ENCODE measurements at places on chromosomes 1 and 21.

DNA sequence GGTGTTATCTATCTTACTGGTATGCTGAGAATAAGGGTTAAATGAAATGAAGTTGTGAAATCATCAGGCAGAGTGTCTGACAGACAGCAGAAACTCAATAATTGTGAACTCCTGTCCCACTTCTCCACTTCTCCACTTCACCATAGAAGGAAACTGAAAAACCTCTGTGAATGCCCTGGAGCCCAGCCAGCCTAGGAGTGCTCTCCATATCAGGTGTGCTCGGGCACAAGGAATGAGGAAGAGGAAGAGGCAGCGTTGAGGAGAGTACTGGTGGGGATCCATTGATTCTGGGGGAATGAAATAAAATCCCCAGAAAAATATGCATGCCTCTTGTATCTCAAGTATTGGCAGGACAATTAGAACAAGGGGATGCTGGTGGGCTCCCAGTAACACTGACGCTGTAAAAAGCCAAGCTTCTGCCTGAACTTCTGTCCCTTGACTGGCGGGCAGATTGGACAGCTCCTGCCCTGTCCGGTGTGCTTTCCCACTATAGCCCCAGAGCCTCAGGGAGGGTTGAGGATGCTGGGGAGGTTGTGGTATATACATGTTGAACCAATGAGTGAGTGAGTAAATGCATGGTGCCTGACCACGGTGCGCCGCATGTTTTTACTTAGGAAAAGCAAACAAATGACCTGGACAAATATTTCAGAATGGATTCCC, 47.7 kb downstream of the NMNAT2 start:
- DNase-seq: no peak

DNA sequence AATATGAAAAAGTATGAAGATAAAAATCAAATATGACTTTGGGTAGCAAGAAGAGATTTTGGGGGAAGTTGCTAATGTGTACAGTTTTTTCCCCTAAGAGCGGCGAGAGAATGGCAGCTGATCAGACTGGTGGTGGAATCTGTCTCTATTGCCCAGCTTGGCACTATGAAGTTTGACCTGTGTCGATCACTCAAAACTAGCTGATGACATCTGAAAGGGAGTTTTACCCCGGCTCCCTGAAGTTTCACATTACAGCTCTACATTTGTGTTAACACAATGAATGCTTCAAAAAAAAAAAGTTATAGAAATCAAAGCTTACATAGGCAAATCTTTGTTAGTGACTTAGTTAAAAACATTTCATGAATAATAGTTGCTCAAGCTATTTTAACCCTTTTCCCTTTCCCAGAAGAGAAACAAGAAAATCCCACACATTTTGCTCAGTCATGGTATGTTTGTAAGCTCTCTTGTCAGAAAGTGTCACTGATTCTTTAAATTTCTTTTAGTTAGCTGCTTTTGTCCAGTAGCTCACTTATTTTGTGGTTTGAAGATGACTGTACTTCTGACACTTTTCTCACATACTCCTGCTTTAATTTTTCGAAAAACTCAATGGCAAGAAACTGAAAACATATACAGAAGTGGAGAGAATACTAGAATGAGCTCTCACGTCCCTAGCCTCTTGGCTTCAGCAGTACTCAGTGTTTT, 41.3 kb downstream of the DYRK1A start:
- DNase-seq: no peak

DNA sequence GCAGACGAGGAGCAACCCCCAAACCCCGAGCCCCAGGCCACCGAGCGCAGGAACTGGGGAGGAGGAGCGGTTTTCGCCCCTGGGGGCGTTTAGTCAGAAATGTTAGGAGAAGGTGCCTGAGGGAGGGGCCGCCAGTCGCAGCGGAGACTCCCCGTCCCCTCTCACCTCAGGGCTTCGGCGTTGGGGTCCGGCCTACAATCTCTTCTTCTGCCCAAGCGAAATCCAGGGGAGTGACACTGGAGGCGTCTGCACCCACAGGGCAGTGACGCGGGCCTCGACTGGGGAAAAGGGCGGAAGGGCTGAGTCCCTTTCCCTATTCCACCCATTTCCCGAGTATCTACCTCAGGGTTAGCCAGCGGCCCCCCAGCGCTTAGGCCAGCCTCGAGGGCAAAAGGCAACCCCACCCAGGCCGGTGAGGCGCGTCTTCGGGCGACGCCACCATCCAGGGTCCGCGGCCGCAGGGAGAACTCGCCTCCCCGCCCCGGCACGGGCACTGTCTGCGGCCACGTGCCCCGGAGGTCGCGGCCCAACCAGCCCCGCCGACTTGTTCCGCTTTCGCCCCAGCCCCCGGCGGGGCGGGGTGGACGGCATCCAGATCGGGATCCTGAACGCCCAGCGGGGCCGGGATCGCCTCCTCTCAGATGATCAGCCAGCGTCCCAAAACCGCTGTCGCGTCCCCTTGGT, 118.7 kb upstream of the BARHL2 start:
- no peak for DNase-seq

- no peak for DNase-seq
Observed at GRCh38 chr21:44982558-44983250, 42.9 kb downstream of the SLX9 start.

- no peak for DNase-seq
Observed at GRCh38 chr1:162276493-162276892, 100.2 kb downstream of the SPATA46 start.

GRCh38 chr1:201593200-201593921, 54.4 kb downstream of the NAV1 start:
- no peak for DNase-seq

DNA sequence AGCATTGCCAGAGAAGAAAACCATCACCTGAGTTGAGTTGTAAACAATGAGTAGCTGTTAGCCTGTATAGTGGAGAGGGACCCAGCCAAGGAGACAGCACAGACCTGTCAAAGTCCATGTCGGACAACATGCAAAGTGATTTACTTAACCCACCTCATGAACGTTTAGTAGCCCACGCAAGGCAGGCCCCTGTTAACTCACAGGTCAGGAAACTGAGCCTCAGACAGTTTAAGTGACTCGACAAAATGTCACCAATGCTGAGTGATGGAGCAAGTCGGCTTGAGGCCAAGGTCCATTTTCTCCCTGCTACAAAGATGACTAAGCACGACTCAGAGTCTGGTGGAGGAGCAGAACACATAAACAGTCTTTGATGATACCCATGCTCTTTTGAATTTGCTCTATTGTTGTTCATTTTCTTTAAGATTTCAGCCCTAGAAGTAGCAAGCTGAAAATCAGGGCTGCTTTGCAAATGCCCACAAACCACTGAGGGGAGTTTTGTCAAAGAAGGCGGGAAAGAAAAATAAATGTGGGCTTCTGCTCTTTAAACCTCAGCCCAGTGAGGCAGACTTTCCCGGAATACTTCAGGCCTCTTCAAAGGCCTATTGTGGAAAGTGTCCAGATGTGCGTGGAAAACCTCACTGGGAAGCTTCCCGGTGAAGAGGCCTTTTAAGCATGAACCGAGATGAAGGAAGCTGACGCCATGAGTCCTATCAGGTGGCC, 83.8 kb upstream of the HOOK1 start:
- no peak for DNase-seq

GRCh38 chr1:116151739-116152576, 40.8 kb downstream of the MAB21L3 start:
- DNase-seq: peak; percentile 68

GRCh38 chr1:221638595-221638994, 103.3 kb downstream of the DUSP10 start:
- DNase-seq: no peak

DNA sequence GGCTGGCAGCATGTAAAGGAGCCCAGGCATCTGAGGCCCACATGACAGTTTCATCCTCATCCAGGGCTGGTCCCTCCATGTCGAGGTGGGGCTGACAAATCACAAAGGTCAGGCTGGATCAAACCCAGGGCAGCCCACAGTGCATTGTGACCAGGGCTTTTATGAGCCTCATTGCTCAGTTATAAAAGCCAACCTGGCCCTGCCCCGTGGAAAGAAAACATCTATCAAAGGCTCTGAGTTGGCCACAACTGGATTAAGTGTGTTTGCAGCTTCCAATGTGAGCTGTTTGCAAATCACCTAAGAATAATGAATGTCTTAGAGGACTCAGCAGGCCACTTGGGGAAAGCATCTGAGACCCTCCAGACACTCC, 45.4 kb downstream of the GRHL3 start:
- no peak for DNase-seq

DNA sequence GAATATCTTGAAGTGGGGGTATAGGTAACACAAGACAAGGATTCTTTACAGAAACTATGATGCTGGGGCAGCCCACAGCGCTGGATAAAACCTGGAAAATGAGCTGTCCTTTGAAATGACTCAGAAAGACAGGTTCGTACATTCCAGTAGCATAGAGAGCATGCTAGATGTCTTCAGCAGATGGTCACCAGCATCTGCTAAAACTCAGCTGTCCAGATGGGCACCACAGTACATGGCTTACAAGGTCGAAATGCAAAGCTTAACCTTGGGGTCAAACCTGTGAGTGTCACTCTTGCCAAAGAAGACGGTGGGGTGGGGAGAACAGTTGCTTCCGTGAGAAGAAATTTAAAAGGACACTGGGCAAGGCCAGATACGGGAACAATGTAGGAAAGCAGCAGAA, 41.3 kb upstream of the TRIM45 start:
- DNase-seq: no peak

DNA sequence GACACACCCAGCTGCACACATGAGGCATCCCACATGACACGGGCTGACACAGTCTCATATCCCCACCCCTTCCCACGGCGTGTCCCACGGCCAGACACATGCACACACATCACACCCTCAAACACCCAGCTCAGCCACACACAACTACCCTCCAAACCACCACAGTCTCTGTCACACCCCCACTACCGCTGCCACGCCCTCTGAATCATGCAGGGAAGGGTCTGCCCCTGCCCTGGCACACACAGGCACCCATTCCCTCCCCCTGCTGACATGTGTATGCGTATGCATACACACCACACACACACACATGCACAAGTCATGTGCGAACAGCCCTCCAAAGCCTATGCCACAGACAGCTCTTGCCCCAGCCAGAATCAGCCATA, 22.6 kb downstream of the PODN start:
- DNase-seq: no peak

DNA sequence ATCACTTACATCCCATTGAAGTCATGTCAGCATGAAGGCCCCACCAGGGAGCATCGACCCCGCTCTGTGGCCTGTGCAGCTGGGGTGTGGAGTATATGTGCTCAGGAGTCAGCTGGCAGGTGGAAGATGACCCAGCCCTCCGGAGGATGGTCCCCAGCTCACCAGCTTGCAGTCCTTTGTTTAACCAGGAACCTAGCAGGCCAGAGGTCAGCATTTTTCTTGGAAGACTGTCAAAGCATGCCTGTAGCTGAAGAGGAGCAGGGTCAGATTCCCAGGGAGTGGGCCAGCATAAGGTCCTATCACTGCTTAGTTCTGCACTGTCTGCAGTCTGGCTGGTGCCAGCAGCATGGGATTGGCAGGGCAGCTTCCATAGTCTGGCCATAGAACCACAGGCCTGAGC, 12.7 kb downstream of the NFASC start:
- no peak for DNase-seq

GRCh38 chr1:154420961-154421924, 16.1 kb downstream of the IL6R start:
- DNase-seq: no peak

DNA sequence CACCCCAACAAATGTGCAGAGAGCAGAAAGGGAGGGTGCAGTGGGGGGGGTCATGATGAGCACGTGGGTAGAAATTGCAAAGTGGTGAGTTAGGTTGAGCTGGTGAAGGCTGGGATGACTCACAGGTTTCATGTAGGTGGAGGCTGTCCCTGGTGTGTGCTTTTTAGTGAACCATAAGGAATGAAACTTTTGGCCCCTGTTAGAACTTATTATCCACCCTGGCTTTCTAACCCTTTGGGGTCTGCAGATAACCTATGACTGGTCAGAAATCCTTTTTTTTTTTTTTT, 46.9 kb downstream of the DOP1B start:
- no peak for DNase-seq

GRCh38 chr1:198970916-198971315, 332.1 kb downstream of the PTPRC start:
- DNase-seq: no peak

DNA sequence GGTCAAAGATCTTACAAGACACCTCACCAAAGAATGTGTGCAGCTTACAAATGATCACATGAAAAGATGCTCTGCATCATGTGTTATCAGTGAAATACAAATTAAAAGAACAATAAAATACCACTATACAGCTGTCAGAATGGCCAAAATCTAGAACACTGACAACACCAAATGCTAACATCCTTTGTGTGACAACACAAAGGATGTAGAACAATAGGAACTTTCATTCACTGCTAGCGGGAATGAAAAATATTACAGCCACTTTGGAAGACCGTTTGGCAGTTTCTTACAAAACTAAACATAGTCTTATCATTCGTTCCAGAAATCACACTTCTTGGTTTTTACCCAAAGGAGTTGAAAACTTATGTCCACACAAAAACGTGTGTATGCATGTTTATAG, 20.6 kb upstream of the SELP start:
- DNase-seq: no peak

- no peak for DNase-seq
Observed at GRCh38 chr1:235648407-235648907, 1.1 kb downstream of the GNG4 start.

DNA sequence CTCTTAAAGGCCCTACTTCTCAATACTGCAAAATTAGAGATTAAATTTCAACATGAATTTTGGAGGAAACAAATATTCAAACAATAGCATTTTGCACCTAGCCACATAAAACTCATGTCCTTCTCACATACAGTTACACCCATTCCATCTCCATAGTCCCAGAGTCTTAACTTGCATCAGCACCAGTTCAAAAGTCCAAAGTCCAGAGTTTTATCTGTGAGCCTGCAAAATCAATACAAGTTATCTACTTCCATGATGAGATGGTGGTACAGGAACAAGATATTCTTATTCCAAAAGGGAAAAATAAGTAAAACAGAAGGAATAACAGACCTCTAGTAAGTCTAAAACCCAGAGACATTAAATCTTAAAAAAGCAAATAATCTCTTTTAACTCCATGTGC, 686.0 kb upstream of the ADGRL4 start:
- no peak for DNase-seq
